NAMALWA (cell line): ENCODE measurements at places on chromosomes 6 and 20.

- DNase-seq, result no peak
Measured at GRCh38 chr20:37233548-37234253, 27.9 kb downstream of the GHRH start.

DNA sequence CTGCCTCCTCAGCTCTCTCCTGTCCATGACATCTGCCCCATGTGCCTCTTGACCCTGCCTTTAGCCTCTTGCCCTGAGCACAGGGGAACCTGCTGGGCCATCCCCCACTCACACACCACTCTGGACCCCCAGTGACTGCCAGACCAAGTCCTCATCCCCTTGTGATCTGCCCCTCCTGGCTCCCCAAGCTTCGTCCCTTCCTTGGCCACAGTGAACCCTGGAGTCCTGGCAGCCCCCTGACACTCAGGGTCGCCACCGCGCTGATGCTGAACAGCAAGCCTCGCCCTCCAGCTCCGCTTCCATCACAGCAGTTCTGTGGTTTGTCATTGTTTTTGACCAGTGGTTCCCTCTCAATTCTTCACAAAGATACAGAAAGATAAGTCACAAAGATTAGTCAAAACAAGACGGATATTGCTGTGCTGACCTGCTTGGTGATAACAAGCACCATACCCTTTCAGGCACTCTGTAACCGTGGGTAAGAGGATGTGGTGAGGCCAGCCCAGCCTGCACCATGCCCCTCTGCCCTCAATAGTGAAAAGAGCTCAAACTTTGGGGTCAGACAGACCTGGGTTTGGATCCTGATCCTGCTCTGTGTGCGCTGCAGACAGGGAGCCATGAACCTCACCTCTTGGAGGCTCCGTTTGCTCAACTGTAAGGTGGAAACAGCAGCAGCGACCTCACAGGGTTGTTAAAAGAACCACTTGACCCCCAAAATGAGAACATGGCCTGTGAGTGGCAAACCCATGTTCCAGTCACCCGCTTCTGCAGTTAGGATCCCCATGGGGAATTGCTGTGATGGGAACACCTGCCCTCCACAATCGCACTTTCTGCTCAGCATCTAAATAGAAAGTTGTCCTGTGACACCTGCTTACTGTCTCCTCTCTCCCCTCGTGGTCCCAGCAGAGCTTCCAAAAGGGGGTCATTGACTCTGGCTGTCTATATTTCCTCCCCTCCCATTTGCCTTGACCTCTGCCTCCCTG is 114.5 kb downstream of the TOX2 start:
- no peak for DNase-seq

GRCh38 chr6:75495011-75495410 is 1.4 kb upstream of the FILIP1 start:
- no peak for DNase-seq

DNA sequence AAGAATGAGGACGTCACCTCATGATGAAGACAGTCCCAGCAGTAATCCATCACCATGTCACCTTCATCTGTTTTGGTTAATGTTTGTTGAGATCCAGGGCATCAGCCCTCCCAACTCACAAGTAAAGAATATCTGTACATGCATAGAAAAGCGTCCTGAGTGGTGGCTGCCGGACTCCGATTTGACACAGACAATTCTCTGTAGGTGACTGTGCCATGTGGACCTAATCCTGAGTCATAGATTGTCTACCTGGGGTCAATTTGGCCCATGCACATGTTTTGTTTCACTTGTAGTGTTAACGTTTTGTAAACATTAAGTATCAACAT is 168.4 kb upstream of the UST start:
- DNase-seq, result no peak

DNA sequence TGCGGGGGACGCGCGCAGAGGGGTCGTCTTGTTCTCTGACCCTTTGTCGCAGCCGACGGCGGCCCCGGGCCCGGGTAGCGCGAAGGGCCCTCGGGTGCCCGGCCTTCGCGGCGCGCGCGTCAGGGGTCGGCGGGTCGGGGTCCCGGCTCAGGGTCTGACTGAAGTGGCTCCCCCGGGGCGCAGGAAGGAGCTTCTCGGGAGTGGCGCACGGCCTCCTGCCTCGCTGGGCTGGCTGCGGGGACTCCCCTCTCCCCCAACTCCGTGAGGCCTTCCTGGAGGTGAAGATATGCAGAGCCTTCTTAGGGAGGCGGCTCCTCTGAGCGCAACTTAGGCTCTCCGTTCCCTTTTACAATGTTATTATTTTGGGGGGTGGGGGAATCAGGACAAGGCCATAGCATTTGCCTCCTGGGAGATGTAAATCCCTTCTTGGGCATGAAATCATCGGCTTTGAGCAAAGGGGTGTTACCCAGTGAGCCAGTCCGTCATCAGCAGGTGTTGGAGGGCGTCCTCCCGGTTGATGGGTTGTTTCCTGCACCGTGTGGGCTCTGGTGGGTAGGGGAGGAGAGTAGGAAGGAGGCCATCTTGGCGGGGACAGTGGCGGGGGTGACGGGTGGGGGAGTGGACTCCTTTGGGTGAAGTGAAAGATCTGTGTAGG is 523 bp downstream of the CDS2 start:
- DNase-seq, result peak; percentile 94
